ENCODE measurements at places on chromosomes 16 and 17.

DNA sequence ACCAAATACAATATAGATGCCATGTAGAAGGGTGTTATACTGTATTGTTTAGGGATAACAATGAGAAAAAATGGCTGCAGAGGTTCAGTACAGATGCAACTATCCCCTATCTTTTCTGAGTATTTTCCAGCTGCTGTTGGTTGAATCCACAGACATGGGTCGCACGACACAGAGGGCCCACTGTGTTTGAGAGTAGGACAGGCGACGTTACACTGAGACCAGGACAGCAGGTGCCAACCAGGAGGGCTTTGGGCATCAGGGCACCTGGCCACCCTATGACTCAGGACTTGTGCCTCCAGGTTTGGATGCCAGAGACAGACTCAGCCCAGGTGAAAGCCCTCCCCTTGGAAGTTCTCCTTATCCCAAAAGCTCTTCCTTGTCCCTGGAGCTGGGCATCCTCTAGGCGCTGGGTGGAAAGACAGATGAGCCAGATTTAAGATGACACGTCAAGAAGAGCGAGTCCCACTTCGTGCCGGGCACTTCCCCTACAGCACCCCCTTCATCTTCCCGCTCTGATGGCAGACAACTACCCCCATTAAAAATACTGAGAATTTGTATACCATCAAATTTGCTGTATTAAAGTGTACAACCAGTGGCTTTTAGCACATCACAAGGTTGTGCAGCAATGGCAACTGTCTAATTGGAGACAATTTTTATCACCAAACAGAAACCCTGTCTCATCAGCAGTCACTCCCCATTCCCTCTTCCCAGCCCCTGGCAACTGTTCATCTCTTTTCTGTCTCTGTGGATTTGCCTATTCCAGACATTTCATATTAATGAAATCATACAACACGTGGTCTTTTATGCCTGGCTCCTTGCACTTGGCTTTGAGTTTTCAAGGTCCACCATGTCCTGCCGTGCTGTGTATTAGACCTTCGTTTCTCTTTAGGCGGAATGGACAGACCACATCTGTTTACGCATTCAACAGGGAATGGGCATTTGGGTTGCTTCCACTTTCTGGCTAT is 30.6 kb downstream of the TNFRSF13B start:
- no peak for DNase-seq

GRCh38 chr16:11310997-11311561 is 29.9 kb upstream of the PRM1 start:
- no peak for DNase-seq

- DNase-seq = no peak
Measured at GRCh38 chr17:72152387-72152929, 31.6 kb downstream of the SOX9 start.

DNA sequence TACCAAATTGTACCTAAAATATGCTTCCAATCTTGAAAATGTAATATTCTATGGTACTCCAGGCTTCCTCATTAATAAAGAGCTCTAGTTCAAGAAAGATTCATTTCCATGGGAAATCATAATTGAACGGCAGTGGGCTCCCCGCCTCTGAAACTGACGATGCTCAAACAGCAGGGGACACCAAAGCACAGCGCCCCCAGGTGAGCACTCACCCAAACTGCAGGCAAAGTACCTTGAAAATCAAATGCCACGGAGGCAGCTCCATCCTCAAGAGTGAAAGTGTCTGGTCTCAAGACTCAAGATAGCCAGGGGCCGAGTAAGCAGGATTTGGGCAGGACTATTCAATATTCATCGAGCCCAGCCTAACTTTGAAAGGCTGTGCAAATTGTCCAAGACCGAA is 217.4 kb upstream of the TNRC6C start:
- DNase-seq = no peak

DNA sequence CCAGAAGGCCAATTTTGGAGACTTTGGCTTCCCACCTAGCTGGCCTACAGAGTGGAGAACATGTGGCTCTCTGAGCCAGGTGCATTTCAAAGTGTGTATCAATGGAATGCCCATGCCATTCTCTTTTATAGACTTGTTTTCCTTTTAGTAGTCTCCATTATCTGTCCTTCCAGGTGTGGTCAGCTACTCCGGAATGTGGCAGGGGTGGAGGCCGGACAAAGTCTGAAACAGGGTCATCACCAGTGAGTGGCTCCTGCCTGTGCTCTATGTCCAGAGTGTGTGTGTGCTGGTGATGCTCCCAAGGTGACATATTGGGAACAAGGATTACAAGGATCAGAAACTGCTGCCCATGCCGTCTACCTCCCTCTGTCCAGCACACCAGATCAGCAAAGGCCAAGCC is 3.8 kb upstream of the TMEM220 start:
- no peak for DNase-seq

DNA sequence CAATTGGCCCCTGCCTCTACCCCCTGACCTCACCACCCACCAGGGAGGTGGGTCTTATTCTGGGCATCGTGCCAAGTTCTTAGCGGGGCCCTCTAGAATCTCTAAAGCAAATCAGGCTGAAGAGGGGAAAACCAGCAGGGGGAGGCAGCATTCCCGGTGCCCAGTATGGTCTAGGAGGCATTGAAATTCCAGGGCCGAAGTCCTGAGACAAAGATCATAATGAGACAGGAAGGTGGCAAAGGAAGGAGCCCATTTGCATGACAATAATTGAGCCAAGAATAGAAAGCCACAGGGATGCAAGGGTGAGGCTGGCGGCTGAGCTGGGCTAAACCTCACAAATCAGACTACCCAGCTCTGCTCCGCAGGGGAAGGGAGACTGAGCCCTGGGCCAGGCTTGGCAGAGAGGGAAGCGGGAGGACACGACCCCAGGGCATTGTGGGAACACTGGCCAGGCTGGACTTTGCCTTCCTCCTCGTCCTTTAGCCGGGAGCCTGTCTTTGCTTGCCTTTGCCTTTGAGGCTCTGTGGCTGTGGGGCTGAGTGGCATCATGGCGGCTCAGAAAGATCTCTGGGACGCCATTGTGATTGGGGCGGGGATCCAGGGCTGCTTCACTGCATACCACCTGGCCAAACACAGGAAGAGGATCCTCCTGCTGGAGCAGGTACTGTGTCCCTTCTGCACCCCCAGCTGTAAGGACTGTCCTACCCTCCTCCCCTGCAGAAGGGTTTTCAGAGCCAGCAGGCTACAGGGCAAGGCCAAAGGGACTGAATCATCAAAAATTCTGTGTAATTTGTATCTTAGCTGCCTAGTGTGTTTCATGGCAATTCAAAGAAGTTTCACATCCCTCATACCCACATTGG is at the start of gene PIPOX:
Gene PIPOX (plus strand): TSS at position 463 of the 860 bp plus-strand sequence. CDS start 85 bp downstream, at position 548.
- no peak for DNase-seq

DNA sequence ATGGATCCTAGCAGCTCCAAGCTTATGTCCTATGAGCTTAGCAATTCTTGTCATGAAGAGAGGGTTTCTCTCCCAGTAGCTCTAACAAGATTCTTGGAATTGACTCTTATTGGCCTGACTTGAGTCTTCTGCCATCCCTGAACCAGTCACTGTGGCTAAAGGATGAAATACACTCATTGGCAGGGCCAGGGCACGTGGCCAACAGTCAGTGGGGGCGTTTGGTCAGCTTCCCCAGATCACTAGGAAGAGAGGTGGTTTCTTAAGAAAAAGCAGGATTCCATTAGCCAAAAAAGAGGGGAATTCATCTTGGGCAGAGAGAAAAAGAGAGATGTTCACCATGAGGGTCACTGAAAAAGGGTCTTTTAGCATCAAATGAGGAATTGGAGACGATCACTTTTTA is 363.2 kb downstream of the SNX29 start:
- no peak for DNase-seq

- no peak for DNase-seq
Measured at GRCh38 chr16:79282806-79283205, 317.7 kb downstream of the MAF start.

DNA sequence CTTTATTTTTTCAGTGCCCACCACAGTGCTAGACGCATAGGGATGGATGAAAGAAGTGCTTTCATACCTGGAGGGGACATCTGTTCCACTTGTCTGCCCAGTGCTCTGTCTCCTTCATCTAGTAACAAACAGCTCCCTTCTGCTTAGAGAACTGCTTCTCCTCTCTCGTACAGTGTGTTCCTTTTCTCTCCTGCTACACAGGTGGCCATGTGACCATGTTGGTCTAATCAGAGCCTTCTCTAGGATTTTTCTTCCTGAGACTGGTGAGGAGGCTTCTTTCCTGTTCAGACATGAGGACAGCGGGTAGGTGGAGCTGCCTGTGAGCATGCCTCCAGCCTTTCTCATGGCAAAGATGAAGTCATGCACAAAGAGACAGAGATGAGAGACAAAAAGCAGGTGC is 182.7 kb downstream of the TMEM132E start:
- no peak for DNase-seq

GRCh38 chr16:3798838-3799237 is 81.5 kb upstream of the TRAP1 start:
- no peak for DNase-seq

DNA sequence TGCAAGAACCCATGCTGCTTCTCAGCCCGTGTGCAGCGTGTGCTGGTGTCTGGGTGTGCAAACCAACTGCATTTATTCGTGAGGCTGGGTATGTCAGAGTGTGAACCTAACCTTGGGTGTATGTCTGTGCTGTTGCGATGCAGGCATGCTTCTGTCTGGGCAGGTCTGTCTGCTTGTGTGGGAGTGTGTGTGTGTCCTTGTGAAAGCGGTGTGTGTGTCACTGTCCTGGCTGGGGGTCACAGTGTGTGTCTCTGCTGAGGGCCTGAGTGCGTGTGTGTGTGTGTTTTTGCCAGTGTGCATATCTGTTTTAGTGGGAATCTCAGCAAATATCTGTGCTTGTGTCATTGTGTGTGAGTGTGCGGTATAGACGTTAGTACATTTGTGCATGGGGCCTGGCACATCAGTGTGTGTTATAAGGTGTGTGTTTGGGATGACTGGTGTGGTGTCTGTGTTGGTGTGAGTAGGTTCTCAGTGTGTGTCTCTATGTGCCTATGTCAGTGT is 121.8 kb downstream of the CYLD start:
- no peak for DNase-seq

GRCh38 chr17:54924405-54924804 is 23.8 kb downstream of the TOM1L1 start:
- no peak for DNase-seq

GRCh38 chr16:19717741-19718623 is at the start of the genes IQCK and KNOP1:
Gene IQCK, plus strand, starts transcription at chr16:19718271. Its CDS starts 36 bp downstream, at chr16:19718307.
Gene KNOP1, minus strand, starts transcription at chr16:19718227. Its CDS starts 3,192 bp downstream, at chr16:19715035.
- DNase-seq = peak; percentile 86

DNA sequence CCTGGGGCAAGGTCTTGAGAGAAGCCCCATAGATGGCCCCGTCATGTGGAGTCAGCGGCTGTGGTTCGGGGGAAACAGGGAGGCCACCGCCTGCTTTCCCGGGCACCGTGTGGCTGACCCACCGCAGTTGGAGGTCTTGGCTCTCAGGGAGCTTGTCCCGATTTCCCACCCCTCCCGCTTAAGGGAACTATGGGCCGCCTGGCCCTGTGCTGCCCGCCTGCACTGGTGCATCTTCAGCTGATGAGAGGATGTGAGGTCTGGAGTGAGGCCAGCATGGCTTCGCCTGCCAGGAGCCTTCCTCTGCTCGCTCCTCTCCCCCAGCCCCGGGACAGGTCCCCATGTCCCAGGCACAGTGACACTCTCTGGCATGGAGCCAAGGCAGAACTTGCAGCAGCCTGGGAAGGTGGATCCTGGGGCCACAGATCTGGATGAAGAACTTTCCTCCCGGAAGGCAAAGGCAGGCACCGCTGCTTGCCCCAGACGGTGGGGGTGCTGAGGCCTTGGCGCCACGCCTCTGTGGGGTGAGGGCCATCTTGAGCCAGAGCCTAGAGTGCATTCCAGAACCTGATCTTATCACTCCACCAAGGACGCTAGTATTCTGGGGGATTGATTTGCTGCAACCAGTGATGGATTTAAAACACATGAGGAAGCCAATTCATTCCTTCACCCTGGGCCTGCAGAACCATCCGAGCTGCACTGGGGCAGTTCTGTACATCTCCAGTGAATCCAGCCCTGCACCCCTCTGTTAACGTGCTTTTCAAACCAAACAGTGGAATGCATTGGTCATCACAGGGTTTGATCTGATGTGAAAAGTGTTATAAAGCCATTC is 178.6 kb upstream of the TNRC6C start:
- no peak for DNase-seq

DNA sequence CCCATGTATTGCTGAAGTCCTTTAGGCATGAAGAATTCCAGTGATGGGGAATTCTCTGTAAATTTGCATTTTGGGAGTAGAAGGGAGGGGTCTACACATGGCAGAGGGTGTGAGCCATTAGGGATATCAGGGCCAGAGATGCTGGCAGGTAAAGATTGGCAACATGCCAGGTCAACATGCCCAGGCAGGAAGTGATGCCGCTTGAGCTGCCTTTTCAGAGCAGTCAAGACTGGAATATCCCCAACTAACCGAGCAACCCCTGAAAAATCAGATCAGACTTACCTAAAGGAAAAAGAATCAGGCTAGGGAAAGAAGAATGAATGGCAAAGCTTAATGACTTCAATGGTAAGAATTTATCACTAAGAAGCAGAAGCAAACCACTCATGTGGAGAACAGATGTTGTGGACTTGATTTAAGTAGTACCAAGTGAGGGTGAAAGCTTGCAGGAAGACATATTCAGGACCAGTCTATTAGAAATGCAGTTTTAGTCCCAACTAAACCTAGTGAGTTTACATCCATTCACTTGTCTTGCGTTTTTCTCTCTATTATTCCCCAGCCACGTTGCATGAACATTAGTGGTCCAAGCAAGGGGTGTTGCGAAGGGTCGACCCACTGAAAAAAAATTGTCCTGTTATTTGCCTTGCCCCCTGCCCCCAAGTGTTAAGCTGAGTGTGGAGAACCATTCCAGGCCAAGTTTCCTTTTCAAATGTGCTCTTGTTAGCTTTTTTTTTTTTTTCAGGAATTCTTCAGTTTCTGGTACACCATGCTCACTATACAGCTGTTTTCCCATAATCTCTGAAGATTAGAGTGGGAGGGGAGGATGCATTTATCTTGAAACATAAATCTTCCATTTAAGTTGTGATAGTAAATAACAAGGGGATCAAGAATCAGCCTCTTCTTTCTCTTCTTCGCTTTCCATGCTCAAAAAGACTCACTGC is 105.2 kb downstream of the ABCA8 start:
- no peak for DNase-seq

Data from T-helper 17 cell (primary cell).